ENCODE measurements at places on chromosomes 16 and 17.

GRCh38 chr16:56190048-56190676 is 1.1 kb upstream of the GNAO1 start:
- DNase-seq: no peak

DNA sequence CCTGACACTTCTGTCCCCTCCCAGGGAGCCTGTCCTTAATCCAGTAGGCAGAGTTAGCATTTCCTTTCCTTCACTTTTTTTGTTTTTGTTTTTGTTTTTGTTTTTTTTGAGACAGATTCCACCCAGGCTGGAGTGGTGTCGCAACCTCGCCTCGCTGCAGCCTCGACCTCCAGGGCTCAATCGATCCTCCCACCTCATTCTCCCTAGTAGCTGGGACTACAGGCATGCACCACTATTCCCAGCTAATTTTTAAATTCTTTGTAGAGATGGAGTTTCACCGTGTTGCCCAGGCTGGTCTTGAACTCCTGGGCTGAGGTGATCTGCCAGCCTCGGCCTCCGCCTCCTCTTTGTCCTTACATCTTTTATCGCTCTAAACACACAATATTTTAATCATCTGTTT is 4.0 kb downstream of the NHERF1 start:
- no peak for DNase-seq

- no peak for DNase-seq
Measured at GRCh38 chr16:79334127-79334526, 266.4 kb downstream of the MAF start.

DNA sequence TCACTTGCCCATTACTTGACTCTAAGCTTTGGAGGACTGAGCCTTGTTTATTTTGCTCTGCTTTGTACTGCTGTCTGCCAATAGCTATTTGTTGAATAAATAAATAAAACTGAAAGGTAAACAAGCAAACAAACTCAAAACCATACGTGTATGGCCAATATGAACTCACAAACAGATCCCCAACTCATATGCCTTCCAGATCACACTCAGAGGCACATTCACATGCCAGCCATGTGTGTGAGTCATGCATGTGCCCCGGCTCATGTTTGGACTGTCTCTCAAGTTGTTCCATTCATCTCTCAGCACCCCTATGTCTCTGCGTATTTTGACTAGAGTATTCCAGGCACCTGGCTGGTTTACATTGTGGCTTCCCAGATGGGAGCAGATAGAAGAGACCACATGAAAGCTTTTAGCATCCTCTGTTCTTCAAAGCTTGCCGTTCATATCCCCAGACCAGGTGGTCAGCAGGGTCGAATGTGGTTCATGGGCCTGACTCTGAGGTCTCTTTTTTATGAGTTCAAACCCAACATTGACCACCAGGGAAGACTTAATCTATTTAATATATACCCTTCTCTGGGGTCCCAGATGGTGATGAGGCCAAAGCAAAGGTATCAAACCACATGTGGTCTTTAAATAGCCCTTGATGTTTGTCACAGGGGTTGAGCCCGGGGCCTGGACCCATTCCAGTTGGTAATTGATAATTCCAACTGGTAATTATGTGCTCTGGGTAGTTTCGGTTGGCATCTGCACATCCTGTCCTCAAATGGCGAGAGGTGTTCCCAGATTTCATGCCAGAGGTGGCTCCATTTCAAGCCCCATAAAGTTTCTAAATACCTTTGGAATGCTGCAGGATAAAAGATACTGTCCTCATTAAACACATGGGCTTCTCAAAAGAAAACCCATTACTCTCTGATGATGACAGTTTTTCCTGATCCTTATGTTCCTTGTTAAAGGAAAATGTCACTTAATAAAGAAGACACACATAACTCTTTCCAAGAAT is 287.3 kb upstream of the MAF start:
- DNase-seq: no peak
